ENCODE measurements at places on chromosomes 11 and 22.

DNA sequence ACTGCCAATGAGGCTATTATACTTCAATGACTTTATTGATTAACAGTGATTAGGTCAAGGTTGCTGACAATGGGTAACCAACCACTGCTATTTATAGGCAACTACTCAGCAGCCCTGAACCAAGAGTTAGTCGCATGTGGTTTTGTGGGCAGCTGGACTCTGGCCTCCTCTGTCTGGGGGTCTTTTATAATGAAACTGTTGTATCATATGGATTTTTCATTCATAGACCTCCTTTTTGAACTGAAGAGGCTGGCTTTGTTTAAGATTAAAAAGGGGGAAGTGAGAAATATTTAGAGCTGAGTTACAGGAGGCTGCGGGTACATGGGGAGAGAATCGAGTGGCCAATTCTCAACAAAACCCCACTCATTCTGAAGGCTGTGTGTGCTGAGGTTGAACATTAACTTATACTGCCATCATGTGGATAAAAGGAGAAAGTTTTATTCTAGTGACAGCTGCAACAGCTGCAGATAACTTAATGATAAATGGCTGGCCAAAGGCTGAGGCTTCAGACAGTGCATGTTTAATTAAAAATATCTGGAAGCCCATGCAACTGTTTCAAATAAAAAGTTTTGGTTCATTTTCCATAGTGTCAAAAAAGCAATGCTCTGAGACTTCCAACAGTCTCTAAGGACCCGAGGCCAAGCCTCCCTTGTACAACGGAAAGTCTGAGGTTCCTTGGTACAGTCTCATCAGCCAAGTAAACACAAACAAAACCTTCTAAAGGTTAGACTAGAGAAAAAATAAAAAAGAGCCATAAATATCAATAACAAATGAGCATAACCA lies 682.6 kb downstream of the KCNA4 start:
- peak; percentile 11 for DNase-seq

DNA sequence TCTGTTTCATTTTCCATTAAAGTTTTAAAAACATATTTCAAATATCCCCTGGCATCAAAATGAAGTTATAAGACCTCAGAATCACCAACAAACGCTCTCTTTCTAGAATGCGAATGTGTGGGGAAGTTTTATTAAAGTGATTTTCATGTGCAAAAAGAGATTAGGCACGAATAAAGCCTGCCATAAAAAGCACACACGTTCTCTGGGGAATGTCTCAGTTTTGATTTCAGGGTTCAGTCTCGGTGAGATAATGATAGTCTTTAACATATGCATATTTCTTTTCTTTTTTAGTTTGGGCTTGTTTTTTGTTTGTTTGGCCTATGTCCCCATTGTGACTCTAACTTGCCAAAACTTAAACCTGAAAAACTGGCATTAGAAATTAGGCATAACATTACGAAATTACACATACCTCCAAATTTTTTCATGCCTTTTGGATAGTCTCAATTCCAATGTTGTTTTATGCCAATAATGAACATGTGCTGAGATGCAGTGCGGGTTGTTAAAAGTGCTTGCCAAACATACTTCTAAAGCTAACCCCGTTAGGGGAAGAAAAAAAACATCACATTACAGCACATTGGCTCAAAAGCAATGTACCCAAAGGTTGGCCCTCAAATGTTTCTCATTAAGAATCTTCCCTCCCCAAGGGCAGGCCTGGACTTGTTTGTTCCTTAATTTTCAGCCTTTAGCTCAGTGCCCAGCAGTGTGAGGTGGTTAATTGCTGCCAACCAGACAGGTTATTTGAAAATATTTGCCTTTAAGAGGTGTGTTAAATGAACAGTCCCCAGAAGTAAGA lies 33.2 kb upstream of the FBLN1 start:
- no peak for DNase-seq

GRCh38 chr11:101127197-101127698 lies 2.4 kb downstream of the PGR start:
- no peak for DNase-seq

GRCh38 chr11:35335226-35335625 lies 84.1 kb downstream of the SLC1A2 start:
- DNase-seq: no peak

DNA sequence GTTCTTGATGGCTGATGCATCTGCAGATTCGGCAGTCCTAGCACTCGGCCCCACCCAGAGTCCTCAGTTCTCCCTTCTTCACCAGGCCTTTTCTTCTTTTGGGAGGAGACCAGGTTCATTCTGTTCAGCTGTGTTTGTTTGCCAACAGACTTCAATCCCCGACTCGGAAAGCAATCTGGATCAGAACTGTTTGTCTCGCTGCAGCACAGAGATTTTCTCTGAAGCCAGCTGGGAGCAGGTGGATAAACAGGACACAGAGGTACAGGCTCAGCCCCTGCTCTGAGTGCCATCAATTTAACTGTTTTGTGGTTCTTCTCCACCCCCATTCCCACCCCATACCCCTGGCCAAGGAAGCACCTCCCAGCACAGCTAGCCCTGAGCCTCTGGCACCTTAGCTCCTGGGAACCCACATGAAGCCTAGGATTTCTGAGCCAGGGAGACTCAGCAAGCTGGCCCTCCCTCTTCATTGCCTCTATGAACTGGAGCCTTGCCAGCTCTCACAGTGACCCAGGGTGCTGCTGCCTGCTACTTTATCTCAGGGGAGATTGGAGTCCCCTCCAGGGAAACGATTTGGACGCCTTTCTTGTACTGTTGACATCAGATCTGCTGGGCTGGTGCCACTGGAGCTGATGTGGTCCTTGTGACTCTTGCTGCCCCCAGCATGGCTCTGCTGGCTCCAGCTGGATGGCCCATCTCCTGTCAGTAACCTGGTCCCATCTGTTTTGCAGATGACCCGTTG lies 58.2 kb upstream of the HORMAD2 start:
- peak; percentile 63 for DNase-seq

- no peak for DNase-seq
Observed at GRCh38 chr11:22668005-22668796, 1.8 kb downstream of the GAS2 start.

DNA sequence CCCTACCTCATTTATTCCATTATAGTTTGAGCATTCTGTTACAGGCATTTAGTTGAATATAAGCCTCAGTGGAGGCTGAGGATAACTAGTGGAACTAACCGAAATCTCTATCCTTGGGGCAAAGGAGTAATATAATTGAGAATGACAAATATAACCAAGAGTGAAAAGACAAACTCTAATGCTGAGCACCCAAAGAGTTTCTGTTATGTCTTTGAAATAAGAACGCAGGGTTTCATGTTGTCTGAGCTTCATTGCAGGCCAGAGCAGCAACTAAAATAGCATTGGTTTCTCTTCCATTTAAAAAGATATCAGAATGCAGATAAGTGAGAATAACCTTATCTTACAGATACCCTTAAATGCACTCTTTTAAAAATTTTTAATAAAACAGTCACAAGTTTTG lies 131.8 kb downstream of the SBF2 start:
- DNase-seq: no peak

- peak; percentile 91 for DNase-seq
Observed at GRCh38 chr11:73661035-73661628, 14.8 kb downstream of the PLEKHB1 start.

DNA sequence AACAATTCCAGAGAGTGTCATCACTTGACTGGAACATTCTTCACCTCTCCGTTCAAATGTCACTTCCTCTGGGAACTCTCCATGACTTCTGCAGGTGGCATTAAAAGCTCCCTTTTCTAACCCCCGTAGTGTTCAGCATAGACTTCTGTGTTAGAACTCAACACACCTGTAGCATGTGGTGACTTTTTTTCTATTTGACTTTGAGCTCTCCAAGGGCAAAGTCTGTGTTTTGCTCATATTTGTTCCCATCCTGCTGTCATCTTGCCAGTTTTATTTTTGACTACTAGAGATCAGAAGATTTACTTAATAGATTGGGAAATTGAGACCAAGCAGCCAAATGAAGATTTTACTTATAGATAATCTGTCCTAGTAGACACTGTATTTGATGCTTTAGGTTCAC lies 367.1 kb downstream of the INSC start:
- no peak for DNase-seq

DNA sequence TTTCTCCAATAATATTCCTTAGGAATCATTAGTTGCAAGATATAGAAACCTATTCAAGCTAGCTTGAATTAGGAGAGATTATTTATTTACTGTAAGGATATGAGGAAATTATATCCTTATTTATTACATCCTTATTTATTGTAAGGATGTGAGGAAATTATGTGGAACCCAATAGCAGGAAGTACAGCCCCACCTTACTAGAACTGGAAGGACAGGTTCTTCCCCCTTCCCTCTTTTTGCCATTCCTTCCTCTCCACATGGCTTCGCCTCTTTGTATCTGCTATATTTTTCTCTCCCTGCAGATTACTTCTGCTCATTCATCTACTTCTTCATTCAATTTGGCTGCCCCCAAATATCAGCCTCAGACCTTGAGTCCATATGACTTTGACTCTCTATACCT lies 49.5 kb upstream of the B3GNT6 start:
- DNase-seq: no peak

- DNase-seq: no peak
Observed at GRCh38 chr22:27512283-27512761, 289.2 kb downstream of the MN1 start.

DNA sequence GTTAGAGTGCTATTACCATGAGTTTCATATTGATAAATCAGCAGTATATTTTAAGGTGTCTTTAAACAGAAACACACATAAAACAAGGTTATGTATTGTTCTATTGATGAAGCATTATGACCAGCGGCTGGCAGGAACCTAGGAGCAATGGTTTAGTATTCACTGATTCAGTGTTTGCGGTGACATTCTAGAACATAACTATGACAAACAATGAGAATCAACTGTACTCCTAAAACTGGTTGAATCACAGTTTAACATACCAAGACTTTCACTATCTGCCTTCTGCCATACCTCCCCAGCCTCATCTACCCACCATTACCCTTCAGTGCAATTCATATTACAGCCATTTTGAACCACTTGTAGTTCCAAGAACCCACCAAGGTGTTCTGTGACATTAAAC lies 8.8 kb downstream of the HOATZ start:
- no peak for DNase-seq

GRCh38 chr22:24992946-24993345 lies 40.4 kb downstream of the KIAA1671 start:
- DNase-seq: no peak

DNA sequence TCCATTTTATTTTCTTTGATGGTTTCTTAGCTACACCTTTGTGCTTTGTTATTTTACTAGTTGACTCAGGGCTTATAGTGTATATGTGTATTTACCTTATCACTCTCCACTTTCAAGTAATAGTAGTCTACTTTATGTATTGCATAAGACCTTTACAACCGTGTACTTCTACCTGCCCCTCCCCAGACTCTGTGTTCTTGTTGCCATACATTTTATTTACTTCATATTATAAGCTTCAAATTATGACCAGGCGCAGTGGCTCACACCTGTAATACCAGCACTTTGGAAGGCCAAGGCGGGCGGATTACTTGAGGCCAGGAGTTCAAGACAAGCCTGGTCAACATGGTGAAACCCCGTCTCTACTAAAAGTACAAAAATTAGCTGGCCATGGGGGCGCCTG lies 28.2 kb upstream of the CTSD start:
- no peak for DNase-seq

- no peak for DNase-seq
Observed at GRCh38 chr11:94694309-94695060, 73.7 kb upstream of the AMOTL1 start.

DNA sequence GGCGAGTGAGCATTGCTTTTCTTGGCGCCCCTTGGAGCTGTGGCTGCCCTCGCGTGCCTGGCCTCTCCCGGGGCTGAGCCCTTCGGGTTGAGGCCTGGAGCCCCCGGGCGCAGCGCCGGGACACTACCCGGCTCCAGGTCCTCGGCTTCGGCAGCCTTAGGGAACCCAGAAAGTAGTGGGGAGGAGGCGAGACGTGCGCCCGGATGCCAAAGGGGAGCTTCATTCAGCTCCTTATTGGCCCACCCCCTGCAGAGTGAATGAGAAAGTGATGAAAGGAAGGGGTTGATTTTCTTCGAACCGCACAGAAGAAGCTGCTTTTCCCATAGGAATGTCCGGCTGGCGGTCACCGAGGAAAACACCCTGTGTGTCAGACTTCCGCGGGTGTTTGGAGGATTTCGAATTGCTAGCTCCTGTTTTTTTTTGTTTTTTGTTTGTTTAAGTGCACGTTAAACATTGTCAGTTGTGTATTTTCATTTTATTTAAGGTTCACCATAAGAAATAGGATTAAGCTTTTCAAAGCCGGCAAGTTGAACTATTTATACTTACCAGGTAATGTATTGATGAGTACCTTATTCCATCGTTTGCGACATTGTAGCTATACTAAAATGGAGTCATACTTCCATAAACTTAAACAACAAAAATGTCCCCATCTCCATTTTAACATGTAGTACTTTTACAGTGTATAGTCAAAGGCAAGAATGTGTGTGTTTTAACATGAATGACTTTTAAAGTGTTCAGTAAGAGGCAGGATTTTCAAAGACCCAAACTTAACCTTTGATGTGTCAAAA lies 841 bp upstream of the EIF4G2 start:
- DNase-seq: peak; percentile 68

DNA sequence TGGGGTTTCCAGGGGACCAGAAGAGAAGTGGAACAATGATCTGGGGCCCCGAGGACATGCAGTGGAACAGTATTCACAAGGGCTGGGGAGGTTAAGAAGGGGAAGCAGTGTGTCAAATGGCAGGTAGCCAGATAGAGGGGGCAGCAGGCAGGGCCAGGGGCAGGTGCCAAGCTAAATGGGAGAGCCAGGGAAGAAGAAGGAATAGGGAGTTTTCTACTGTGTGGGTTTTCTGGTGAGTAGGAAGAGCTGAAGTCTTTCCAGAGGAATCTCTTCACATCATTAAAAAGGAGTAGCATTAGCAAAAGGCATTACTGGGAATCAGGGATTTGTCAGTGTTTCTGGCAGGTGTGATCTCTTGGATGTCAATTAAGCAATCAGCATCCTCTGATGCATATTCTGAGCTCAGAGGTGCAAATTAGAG lies 55.8 kb downstream of the IRAG1 start:
- DNase-seq: no peak

DNA sequence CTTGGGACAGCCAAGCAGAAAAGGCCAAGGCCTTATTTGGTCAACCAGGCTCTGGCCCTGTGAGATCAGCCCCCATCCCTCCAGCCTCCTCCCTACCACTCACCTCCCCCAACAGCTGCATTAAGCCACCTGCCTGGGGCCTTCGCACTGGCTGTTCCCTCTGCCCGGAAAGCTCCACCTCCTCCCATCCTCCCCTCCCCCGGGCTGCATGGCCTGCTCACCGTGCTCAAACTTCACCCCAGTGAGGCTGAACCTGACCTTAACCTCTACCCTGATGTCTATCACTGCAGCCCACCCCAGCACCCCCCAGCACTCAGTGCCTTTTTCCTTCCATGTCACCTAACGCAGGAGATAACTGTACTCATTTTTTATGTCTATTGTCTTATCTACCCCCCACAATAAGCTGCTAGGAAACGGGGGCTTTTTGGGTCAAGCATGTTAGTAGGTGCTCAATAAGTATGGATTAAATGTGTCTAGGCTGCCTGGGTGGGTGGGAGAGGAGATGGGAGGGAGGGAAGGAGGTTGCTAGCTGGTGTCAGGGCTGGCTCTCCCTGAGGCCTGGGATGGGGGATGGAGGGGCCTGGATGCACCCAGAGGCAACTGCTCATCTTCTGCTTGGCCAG lies 912 bp downstream of the PTPRCAP start:
- DNase-seq: no peak

Data from G401 (cell line).